Activated effector memory CD4-positive, alpha-beta T cell treated with anti-CD3 and anti-CD28 coated beads, Interleukin-2, amount 50 U/mL, for 16 hours (primary cell): ENCODE measurements at places on chromosomes 6 and 20.

- DNase-seq = no peak
Measured at GRCh38 chr6:101146389-101146788, 247.1 kb upstream of the GRIK2 start.

DNA sequence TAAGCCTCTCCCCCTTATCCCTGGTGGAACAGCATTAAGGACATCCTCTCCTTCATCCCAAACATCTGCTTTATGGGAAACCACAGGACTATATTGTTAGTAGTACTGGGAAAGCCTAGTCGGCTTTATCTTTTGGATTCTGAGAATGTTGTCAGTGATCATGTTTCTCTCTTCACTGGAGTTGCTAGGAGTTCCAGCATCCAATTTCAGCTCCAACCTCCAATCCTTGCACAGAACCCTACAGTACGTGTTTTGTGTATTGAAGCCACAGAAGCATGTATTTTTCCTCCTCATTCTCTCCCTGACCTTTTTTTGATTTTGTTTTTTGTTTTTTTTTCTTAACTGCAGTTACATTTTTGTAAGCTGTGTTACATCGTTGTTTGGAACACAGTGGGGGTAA lies 84.0 kb downstream of the PHACTR3 start:
- DNase-seq = no peak

- DNase-seq = no peak
Measured at GRCh38 chr20:4342609-4343008, 327.3 kb upstream of the RNF24 start.

- no peak for DNase-seq
Measured at GRCh38 chr6:89359561-89359960, 7.0 kb upstream of the UBE2J1 start.

DNA sequence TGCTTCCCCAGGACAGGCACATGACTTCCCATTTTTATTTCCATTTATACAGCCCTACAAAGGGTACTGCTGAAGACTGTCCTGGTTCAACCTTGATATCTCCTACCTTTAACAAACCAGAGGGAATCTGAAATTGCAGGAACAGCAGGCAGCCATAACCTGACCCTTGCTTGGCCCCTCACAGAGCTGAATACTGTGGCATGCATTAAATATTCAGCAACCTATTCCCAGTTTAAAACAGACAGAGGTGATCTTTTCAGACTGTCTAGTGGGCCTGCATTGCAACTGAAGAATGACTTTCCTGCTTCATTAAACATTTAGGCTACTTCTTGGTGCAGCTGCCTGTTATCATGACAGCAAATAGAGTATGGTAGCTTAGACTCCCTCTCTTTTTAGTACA lies 76.8 kb upstream of the POPDC3 start:
- no peak for DNase-seq

DNA sequence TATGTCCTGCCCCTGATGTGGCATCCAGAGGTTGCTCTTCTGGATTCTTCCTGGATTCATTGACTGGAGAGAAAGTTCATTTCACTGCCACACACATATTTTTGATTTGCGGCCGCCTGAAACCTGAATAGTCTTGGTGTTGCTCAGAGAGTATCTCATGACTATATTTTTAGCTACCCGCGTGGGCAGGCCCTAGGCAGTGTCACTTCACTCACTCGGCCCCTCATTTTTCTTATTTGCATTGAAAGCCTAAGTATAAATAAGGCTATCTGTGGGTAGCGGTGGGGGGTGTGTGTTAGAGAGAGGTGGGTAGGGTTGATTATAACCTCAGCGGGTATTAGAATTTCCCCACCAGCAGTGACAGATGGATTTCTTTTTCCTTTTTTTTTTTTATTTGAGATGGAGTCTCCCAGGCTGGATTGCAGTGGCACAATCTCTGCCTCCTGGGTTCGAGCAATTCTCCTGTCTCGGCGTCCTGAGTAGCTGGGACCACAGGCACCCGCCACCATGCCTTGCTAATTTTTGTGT lies 113.5 kb downstream of the JARID2 start:
- DNase-seq = no peak

DNA sequence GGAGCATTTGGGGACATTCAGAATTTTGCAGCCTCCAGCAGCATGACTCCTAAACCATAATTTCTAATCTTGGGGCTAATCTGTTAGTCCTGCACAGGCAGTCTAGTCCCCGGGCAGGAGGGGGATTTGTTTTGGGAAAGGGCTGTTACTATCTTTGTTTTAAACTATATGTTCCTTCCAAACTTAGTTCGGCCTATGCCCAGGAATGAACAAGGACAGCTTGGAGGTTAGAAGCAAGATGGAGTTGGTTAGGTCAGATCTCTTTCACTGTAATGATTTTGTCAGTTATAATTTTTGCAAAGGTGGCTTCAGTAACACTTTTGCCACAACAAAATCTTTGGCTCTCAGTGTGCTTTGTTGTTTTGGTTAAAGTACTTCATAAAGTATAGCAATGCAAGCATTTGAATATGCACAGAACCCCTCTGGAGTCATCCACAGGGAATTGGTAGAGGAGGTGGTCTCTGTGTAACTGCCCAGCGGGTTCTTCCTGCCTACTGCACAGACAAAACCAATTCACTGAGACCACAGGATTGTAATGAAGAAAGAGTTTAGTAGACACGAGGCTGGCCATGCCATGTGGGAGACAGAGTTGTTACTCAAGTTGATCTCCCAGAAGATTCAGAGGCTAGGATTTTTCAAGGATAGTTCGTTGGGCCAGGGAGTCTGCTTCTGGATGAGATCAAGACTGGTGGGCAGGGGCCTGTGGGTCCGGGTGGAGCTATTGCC lies 224.1 kb upstream of the MYLIP start:
- no peak for DNase-seq

DNA sequence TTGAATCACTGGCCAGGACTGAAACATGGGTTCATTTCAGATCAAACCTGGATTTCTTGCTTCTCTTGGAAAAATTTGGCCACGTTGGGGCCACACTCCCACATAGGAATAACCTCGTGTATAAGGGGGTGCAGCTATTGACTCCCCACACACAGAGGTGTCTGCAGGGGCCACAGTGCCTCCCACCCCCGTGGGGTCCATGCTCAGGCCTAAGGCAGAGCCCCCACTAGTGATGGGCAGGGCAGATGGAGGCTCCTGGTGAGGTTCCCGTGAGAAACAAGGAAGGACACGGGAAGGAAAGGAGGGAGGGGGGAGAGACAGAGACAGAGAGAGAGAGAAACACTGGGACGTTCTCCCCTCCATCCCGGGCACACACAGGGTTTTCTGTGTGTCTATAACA lies 230.5 kb downstream of the ERMARD start:
- peak; percentile 59 for DNase-seq

DNA sequence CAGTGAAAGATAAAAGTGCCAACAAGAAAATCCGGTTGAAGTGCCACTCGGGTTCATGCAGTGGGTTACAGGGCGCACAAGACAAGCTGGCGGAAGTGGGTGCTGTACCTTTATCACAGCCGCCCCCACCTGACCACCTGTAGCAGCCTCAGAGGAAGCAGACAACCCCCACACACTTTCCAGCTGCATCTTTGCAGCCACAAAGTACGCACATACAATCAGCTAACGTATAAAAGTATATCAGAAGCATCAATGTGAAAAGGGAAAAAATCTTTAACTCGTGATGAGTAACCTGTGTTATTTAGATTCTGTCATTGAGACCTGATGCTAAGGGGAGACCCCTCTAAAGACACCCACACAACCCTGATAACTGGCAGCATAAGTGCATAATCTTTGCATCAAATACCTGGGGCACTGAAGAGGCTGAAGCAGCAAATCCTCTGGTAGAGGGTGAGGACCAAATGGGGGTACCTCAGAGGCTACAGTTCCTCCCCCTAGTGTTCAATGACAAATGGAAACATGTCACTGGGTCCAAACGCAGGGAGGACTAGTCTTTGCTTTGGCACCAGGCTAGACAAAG lies 22.1 kb downstream of the BACH2 start:
- peak; percentile 95 for DNase-seq

- DNase-seq = peak; percentile 70
Measured at GRCh38 chr6:35449287-35449881, 2.8 kb upstream of the FANCE start.

- DNase-seq = no peak
Measured at GRCh38 chr6:55388211-55388610, 60.9 kb downstream of the GFRAL start.

- no peak for DNase-seq
Measured at GRCh38 chr6:105331927-105332326, 71.0 kb downstream of the PREP start.

GRCh38 chr20:22525069-22525820 lies 59.1 kb downstream of the FOXA2 start:
- no peak for DNase-seq

GRCh38 chr6:1945235-1945832 lies 300.1 kb downstream of the GMDS start:
- no peak for DNase-seq

GRCh38 chr6:105087571-105088211 lies 92.1 kb downstream of the POPDC3 start:
- DNase-seq = no peak

GRCh38 chr6:162474722-162475121 lies 252.8 kb downstream of the PRKN start:
- no peak for DNase-seq

DNA sequence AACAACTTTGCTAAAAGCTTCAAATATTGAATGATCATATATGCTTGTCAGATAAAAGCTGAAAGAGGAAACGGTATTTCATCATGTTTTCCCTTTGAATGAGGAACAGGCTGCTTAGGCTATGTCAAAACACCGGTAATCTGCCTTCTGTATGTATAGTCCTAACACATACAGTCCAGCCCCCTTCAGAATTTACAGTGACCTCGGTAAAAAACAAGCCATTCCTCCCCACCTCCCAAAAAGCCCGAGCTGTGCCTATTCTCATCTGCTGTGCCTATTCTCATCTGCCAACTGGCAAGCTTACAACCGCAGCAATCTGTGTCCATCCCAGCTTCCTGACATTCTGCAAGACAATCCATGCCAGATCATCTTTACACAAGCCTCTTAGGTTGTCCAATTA lies 26.8 kb upstream of the UBE2J1 start:
- no peak for DNase-seq

- DNase-seq = no peak
Measured at GRCh38 chr6:30820193-30820592, 64.1 kb upstream of the DDR1 start.

DNA sequence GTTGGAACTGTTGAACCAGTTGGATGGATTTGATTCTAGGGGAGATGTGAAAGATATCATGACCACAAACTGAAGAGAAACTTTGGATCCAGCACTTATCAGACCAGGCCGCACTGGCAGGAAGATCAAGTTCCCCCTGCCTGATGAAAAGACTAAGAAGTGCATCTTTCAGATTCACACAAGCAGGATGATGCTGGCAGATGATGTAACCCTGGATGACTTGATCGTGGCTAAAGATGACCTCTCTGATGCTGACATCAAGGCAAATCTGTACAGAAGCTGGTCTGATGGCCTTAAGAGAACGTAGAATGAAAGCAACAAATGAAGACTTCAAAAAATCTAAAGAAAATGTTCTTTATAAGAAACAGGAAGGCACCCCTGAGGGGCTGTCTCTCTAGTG lies 72.8 kb upstream of the CDYL start:
- no peak for DNase-seq

- DNase-seq = no peak
Measured at GRCh38 chr6:119655124-119655523, 305.6 kb upstream of the MAN1A1 start.

- no peak for DNase-seq
Measured at GRCh38 chr20:44582311-44583025, at the start of gene PKIG. PKIG (plus strand) TSS chr20:44582579; CDS start chr20:44614557, 31,978 bp downstream.

DNA sequence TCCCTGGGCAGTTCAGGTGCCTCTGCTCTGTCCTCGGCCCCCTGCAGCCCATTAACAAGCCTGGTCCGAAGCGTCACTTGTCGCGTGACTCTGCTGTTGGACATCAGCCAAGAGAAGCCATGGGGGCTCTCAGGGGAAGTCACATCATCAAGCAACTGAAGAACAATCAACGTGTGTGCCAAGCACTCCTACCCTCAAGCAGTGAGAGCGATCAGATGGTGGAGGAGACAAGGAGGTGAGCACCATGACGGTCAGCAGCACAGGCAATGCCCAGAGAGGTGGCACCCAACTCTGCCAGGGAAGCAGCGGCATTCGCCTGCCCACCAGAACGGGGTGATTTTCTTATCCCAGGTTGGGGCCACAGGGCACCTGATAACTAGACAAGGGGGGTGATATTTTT lies 132.7 kb downstream of the AGPAT4 start:
- DNase-seq = peak; percentile 57

GRCh38 chr6:107539849-107540464 lies 50.0 kb downstream of the SOBP start:
- no peak for DNase-seq

GRCh38 chr6:127160484-127160883 lies 42.0 kb downstream of the RSPO3 start:
- no peak for DNase-seq

GRCh38 chr6:52157301-52157941 lies 28.8 kb upstream of the IL17A start:
- DNase-seq = peak; percentile 66

- DNase-seq = no peak
Measured at GRCh38 chr6:160134779-160135547, 13.3 kb downstream of the SLC22A1 start.

- DNase-seq = no peak
Measured at GRCh38 chr6:76495909-76496308, 423.4 kb upstream of the IMPG1 start.

DNA sequence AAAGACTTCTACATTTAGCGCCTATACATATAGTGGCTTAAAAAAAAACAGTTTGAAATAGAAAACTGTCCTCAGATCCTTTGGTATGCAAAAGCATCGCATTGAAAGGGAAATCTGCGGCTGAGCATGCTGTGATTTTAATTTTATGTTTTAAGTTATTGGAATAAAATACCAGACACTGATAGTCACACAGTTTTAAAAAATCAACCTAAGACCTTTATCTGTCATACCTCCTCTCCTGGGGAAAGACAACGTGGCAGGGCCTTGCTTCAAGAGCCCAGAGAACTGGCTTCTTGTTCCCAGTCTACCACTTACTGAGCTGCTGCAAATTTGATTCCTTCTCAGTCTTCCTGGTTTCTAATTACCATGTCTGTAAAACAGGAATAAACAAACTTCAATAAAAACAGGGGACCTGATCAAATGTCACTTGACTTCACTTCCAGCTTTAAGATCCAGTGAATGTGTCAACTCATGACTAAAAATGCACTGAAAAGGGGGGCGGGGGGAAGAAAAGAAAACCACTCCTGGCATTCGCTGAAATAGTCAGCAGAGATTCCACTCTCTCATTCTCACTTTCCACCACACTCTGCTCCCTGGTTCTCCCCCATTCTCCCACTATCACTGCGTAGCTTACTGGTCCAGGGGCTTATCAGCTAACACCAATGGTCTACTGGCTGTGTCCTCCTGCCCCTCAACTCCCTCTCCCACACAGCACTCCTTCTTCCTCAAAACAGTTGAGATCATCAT lies 494.7 kb upstream of the MARCKS start:
- DNase-seq = no peak

- DNase-seq = no peak
Measured at GRCh38 chr6:129104131-129104530, 221.2 kb downstream of the LAMA2 start.
